ENCODE measurements at places on chromosomes 1 and 21.

DNA sequence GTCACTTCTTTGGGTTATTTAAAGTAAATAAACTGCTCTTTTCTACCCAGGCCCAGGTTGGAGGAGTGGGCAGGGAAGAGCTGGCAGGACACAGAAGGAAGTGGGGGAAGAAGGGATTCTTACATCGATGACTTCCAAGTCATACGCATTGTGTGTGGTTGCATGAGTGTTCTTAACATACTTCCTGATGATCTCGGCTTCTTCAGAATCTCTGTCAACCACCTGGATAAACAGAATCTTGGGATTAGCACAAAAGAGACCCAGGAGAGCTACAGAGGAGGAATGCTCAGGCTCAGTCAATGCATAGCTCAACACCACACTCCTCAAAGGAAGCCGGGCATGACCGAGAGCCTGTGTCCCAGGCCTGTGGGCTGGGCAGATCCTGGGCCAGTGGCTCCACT is 42.1 kb downstream of the PARP1 start:
- no peak for DNase-seq

GRCh38 chr21:33655588-33656221 is 13.4 kb downstream of the ITSN1 start:
- DNase-seq = peak; percentile 87

DNA sequence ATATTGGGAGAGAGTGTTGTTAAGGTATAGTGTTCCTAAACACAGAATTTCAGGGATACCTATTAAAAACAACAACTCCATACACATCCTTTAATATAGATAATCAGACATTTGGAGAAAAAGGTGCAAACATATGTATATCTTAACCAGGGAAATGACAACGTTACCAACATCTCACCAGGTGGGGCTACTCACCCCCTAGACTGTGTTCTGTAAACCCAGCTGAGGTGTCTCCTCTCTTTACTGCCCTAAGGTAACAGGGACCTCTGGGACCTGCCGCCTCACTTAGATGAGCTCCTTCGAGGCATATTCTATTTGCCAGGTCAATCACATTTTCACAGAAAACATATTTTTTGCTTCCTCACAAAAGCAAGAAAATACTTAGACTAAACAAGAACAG is 13.4 kb downstream of the RRAGC start:
- DNase-seq = no peak

GRCh38 chr1:173554541-173555250 is 48.2 kb downstream of the SLC9C2 start:
- no peak for DNase-seq

DNA sequence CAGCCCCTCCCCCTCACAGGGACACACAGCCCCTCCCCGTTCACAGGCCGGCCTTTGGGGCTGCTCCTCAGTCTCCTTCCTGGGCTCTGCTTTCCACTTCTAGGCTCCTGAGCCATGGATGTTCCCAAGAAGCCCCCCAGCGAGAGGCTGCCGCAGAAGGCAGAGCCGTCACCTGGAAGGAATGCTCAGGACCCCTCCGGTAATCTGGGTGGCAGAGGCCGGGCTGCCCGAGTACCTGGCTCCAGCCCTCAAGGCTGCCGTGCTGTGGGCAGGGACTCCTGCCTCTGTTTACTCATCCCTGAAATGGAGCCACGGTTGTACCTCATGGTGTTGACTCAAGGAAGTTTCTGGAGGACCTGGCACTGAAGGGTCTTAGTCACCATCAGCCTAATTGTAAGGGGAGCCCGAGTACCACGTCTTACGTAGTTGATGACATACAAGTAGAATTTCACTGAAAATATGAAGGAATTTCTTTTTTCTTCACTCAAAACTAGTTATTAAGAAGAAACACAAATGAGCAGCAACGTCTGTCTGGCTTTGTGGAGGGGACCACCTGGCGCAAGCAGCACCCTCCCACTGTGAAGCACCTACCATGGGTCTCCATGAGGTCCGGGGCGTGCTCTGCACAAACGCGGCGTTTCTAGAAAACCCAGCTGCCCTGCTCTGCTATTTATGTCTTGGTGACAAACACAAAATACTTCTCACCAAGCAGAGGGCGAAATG is 33.7 kb downstream of the PRDM15 start:
- DNase-seq = no peak

DNA sequence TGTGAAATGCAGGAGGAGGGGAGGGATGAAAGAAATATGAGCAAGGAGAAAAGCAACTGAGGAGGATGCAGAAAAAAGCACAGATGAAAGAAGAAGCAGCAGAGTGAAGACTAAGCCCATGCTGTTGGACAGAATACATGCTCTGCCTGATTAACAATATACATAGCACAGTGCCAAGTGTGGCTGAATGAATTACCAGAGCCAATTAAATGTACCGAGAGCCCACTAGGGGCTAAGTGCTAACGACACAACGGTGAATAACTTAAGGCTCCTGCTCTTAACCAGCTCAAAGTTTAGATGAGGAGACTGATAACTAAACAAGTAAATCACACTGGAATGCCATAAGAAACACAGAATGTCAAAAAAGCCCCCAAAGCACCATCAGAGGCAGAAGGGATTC is 15.6 kb downstream of the CADM3 start:
- DNase-seq = no peak

GRCh38 chr1:26320896-26321295 is 3.1 kb downstream of the CD52 start:
- DNase-seq = no peak

- no peak for DNase-seq
These were observed at the start of gene PRKACB for GRCh38 chr1:84143796-84144565. Gene PRKACB (plus strand): TSS chr1:84144271. CDS start chr1:84144362, 91 bp downstream.

DNA sequence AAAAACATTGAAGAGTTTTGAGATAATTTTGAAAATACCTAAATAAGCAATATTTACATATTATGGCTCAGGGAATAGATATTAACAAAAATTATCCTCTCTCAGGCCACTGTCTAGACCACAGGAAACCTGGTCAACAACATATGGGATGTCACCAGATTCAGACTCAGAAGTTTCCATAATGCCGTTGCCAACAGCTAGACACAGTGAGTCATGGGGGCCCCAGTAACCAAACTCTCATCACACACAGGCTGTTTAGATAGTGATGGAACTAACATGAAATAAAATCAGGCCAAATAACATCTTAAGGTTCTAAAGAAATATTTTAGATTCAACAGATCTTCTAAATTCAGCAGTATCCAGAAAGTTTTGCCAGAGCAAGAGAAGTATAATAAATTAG is 681.7 kb upstream of the ADAMTS5 start:
- DNase-seq = no peak

GRCh38 chr1:244180256-244180655 is 129.2 kb downstream of the ZBTB18 start:
- no peak for DNase-seq

- no peak for DNase-seq
These were observed 7.2 kb downstream of the HLCS start for GRCh38 chr21:36959020-36959835.

- no peak for DNase-seq
These were observed 89.2 kb upstream of the TMEM51 start for GRCh38 chr1:15064217-15064929.

DNA sequence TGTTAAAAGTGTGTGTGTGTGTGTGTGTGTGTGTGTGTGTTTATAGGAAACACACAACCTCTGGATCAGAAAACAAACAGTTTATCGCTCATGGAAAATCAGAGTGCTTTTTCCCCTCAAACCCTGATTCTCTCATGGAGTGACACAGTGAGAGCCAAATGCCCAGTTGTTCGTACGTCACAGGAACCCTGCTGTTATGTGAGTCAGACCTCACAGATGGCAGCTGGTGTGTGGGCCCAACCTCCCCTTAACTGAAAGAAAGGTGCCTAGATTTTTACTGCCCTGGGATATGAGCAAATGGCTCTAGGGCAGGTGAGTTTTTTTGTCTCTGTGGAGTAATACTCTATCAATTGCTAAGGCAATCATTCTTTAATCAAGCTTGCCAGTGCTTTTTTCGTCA is 1788.1 kb downstream of the BRINP3 start:
- no peak for DNase-seq

- DNase-seq = peak; percentile 73
These were observed 4.1 kb downstream of the PYCR2 start for GRCh38 chr1:225919906-225920305.

GRCh38 chr1:175005085-175005783 is 5.5 kb downstream of the CACYBP start:
- no peak for DNase-seq

GRCh38 chr1:195738966-195739650 is 869.1 kb downstream of the KCNT2 start:
- DNase-seq = no peak

DNA sequence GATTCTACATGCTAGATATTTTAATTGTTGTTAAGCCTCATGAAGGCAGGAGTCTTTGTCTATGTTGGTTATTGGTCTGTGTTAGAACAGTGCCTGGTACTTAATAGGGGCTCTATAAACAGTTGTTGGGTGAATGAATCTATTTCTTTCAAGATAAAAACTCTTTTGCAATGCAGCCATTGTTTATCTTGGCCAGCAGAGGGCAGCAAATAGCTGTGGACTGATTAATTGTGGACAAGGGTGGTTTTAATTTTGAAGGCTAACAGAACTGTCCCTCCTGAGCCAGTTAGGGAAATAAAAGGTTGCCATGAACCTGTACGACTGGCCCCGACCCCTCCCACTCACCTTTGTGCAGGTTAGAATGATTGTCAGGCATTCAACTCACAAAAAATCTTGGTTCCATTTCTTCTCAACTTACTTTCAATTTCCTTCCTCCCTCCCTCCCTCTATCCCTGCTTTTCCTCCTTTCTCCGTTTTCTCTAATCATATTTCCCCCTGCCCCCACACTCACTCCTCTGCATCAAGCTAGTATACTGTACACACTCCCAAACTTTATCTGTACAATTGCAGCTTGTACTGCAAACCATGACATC is 66.3 kb upstream of the DIRAS3 start:
- DNase-seq = no peak

DNA sequence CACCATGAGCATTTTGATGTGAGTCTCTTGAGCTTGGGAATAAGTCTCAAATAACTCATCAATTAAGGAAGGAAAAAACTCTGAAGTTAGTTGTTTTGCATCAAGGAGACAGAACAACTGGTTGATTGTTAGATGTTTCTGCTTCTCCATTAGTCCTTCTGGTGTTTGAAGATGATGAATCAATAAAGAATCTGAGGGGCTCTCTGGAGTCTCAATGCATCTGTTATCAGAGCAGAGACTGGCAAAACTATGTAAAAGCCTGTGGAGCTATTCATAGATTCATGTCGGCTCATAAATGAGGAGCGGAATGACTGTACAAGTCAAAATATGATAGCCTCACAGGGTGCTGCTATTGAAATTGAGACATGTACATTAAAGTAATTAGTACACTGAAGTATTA is 73.3 kb upstream of the ZC3H11B start:
- no peak for DNase-seq

- no peak for DNase-seq
These were observed 26.8 kb upstream of the CLSTN1 start for GRCh38 chr1:9850442-9851162.

GRCh38 chr1:11764115-11764514 is 2.1 kb downstream of the C1orf167 start:
- no peak for DNase-seq

GRCh38 chr1:232863544-232864275 is 58.5 kb downstream of the MAP10 start:
- no peak for DNase-seq

- no peak for DNase-seq
These were observed 9.1 kb upstream of the LCE2D start for GRCh38 chr1:152654110-152654509.

- no peak for DNase-seq
These were observed 120.1 kb downstream of the PRDM2 start for GRCh38 chr1:13820055-13820454.

DNA sequence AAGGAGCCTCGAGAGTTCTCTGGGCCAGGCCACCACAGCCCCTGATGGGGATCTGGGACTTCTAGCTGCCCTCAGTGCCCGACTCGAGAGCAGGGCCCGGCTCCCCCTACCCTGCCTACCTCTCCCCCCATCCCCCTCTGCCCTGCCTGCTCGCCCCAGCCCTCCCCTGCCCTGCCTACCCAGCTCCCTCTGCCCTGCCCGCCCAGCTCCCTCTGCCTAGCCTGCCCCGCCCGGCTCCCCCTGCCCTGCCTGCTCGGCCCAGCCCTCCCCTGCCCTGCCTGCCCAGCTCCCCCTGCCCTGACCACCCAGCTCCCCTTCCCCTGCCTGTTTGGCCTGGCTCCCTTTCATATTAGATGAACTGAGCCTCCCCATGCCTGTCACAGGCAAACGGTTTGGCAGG is 117.4 kb upstream of the TMEM51 start:
- no peak for DNase-seq

DNA sequence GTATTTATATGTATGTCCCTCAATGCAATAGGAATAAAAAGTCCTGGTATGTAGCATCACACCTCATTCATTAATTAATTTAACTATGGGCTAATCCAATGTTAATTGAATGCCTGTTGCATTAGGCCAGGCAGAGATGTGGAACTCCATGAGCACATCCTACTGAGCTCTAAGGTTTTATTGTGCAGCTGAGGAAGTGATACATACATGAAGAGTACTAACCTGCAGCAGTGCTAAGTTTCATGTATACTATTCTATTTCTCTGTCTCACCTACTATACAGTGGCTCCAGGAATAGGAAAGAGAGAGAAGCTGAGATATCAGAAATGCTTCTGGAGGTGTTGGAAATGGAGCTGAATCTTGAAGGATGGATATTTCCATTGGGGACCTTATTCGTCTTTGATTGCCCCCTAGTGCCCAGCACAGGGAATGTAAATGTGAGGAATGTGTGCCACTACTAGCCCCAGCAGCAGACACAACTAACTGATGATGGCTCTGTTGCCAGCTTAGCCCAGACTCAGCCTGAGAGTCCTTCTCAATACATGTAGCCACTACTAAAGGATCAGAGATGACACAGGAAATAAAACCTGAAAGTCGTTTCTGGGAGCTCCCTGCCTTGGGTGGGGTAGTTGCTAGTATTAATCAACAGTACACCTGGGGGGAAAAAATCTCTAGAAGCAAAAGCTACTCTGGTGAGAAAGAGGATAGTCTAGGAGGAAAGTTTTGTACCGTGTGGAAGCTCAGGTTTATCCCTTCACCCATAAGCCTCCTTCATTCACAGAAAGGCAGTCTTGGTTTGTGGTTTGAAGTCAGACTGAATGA is 173.3 kb upstream of the FOXD3 start:
- DNase-seq = no peak

- DNase-seq = no peak
These were observed 70.3 kb downstream of the VPS26C start for GRCh38 chr21:37196847-37197246.

DNA sequence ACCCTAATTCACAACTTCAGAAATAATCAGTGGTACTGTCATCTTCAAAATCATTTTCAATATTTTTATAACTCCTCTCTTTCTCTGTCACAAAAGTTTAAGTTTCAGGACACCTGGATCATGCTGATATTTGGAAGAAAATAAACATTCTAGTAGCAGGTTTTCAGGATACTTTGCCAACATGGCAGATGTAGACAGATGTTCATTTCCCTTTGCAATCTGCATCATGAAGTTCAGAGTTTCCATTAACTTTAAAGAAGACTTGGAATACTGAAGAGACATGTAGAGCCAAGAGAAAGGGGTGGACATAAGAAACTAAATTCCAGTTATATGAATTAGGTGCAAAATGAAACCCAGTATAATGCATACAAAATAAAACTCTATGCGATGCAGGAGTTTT is 218.1 kb downstream of the USH2A start:
- DNase-seq = no peak

GRCh38 chr1:42923367-42924081 is 35.1 kb downstream of the SLC2A1 start:
- no peak for DNase-seq
